ENCODE measurements at places on chromosomes 6 and 20.

- H3K4me1 ChIP-seq = peaks cover 53% of the 10 kb centered on the region
- DNase-seq = no peak
- peak overlapping the region; percentile 93 for H3K4me3 ChIP-seq
- peak overlapping the region; percentile 91 for H3K27ac ChIP-seq
- H3K36me3 ChIP-seq = peaks cover 35% of the 10 kb centered on the region
These were observed 724 bp upstream of the CUL7 start for GRCh38 chr6:43054206-43054943.

- no peak overlapping the region for H3K27ac ChIP-seq
- peaks cover 6% of the 10 kb centered on the region for H3K4me1 ChIP-seq
- no peak overlapping the region for H3K4me3 ChIP-seq
These were observed 123.0 kb downstream of the CD83 start for GRCh38 chr6:14240411-14241166.

DNA sequence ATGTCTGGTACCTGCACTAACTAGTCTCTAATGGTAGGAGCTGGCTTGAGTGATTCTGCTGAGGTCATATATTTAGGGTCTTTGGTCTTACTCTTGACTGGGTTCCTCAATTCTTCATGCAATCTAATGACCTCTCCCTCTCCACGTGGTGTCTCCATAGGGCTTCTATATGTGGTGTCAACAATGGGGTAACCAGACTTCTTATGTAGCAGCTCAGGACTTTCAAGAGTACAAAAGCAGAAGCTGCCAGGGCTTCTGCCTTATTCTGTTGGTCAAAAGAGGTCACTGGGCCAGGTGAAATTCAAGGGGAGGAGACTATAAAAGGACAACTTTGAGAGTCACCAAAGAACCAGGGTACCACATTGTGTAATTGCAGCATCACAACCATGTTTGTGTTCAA is 54.3 kb downstream of the NUS1 start:
- H3K4me1 ChIP-seq = no peaks in the 10 kb centered on the region
- no peaks in the 10 kb centered on the region for H3K36me3 ChIP-seq

DNA sequence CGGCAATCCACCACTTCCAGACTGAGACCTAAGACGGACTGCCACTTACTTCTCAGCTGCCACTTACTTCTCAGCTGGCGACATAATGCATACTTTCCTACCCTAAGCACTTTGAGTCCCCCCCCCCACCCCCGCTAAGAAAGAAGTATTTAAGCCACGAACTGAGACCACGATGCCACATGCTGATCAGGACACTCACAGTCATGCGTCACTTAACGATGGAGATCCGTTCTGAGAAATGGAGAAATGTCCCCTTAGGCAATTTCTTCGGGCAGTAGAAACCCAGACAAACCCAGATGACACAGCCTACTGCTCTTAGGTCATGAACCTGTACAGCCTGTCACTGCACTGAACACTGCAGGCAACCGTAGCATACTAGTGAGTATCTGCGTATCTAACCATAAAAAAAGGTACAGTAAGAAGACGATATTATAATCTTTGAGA is 690 bp downstream of the IFNGR1 start:
- peaks cover 62% of the 10 kb centered on the region for H3K4me1 ChIP-seq
- H3K4me3 ChIP-seq = peak overlapping the region; percentile 98
- no peaks in the 10 kb centered on the region for H3K27me3 ChIP-seq
- DNase-seq = peak; percentile 48
- peaks cover 13% of the 10 kb centered on the region for H3K36me3 ChIP-seq

- H3K36me3 ChIP-seq = no peaks in the 10 kb centered on the region
- no peak for DNase-seq
- H3K4me3 ChIP-seq = no peak overlapping the region
- no peaks in the 10 kb centered on the region for H3K27me3 ChIP-seq
- H3K27ac ChIP-seq = no peak overlapping the region
These were observed 24.7 kb upstream of the CRISP1 start for GRCh38 chr6:49890988-49891387.

- H3K36me3 ChIP-seq = peaks cover 10% of the 10 kb centered on the region
- no peak for DNase-seq
- H3K27me3 ChIP-seq = peaks cover 15% of the 10 kb centered on the region
- H3K4me1 ChIP-seq = peaks cover 14% of the 10 kb centered on the region
These were observed 3.4 kb upstream of the SIM1 start for GRCh38 chr6:100468016-100468622.

DNA sequence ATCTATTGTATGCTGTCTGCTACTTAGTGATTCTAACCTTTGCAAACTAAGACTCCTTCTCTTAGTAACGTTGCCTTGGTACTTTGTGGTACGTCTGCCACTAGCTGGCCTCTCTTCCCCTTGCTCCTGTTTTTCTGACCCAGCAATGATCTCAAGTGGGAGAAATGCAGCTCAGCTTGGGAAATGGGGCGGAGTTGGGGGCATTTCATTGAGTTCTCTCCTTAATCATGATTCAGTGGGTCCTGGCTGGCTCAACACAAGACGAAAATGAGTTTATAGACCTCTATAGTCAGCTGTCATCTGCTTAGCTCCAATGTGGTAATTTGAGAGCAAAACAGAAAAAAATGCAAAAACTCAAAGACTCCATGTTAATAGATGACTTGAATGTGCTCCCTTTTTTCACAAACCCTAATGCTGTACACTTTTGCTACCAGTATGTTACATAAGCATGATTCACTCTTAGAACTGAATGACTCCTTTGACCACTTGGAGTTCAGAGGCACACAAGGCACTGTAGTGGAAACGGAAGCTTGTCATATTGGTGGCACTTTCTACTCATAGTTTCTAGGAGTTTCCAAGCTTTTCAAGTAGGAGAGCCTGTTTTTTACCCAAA is 55.3 kb upstream of the SOX4 start:
- peaks cover 40% of the 10 kb centered on the region for H3K27me3 ChIP-seq
- H3K27ac ChIP-seq = no peak overlapping the region
- no peaks in the 10 kb centered on the region for H3K36me3 ChIP-seq
- no peak overlapping the region for H3K4me3 ChIP-seq
- no peaks in the 10 kb centered on the region for H3K4me1 ChIP-seq

- H3K36me3 ChIP-seq = peaks cover 2% of the 10 kb centered on the region
- peak overlapping the region; percentile 45 for H3K27ac ChIP-seq
- H3K27me3 ChIP-seq = no peaks in the 10 kb centered on the region
- peak overlapping the region; percentile 28 for H3K4me3 ChIP-seq
These were observed 7.5 kb downstream of the NOL4L start for GRCh38 chr20:32577657-32578056.

- no peak overlapping the region for H3K4me3 ChIP-seq
- no peaks in the 10 kb centered on the region for H3K36me3 ChIP-seq
- no peaks in the 10 kb centered on the region for H3K4me1 ChIP-seq
- peaks cover 39% of the 10 kb centered on the region for H3K27me3 ChIP-seq
- no peak overlapping the region for H3K27ac ChIP-seq
These were observed 98.0 kb upstream of the F13A1 start for GRCh38 chr6:6418421-6418820.

- DNase-seq = no peak
- no peaks in the 10 kb centered on the region for H3K4me1 ChIP-seq
- peaks cover 63% of the 10 kb centered on the region for H3K27me3 ChIP-seq
- no peak overlapping the region for H3K4me3 ChIP-seq
- no peak overlapping the region for H3K27ac ChIP-seq
- no peaks in the 10 kb centered on the region for H3K36me3 ChIP-seq
These were observed 62.2 kb downstream of the KCNB1 start for GRCh38 chr20:49420292-49420691.

GRCh38 chr20:62824476-62825332 is 7.9 kb downstream of the COL9A3 start:
- no peak overlapping the region for H3K27ac ChIP-seq
- peaks cover 10% of the 10 kb centered on the region for H3K27me3 ChIP-seq
- no peaks in the 10 kb centered on the region for H3K36me3 ChIP-seq
- H3K4me3 ChIP-seq = no peak overlapping the region

- H3K4me3 ChIP-seq = no peak overlapping the region
- H3K27me3 ChIP-seq = peaks cover 31% of the 10 kb centered on the region
- no peak for DNase-seq
- peaks cover 8% of the 10 kb centered on the region for H3K36me3 ChIP-seq
These were observed 4.7 kb upstream of the TBC1D32 start for GRCh38 chr6:121338956-121339355.

GRCh38 chr6:161265554-161265953 is 8.3 kb downstream of the AGPAT4 start:
- H3K27me3 ChIP-seq = no peaks in the 10 kb centered on the region
- peaks cover 11% of the 10 kb centered on the region for H3K4me1 ChIP-seq
- H3K36me3 ChIP-seq = peaks cover 8% of the 10 kb centered on the region
- no peak overlapping the region for H3K4me3 ChIP-seq

DNA sequence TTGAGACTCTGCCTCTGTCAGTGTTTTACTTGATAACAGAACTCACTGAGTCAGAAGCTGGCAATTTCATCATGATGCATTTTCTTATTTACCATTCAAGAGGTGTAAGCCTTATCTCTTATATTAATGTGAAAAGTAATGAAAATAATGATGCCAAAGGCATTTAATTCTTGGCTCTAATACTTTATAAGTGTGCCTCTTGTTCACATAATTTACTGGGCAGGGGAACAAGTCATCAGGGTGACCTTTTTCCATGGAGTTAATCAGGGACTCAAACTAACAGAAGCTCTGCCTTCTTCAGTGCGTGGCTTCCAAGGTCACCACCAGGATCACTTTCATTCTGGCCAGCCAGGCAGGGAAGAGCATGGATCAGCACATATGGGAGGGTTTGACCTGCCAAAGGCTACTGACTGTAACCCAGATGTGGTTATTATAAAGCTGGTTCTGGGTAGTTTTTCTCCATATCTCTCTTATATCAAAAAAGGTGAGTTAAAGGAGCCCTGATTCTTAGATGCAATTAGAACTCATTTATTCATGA is 5.2 kb upstream of the PLCB1 start:
- H3K4me1 ChIP-seq = peaks cover 6% of the 10 kb centered on the region
- H3K27ac ChIP-seq = no peak overlapping the region
- no peak overlapping the region for H3K4me3 ChIP-seq
- peaks cover 24% of the 10 kb centered on the region for H3K27me3 ChIP-seq

DNA sequence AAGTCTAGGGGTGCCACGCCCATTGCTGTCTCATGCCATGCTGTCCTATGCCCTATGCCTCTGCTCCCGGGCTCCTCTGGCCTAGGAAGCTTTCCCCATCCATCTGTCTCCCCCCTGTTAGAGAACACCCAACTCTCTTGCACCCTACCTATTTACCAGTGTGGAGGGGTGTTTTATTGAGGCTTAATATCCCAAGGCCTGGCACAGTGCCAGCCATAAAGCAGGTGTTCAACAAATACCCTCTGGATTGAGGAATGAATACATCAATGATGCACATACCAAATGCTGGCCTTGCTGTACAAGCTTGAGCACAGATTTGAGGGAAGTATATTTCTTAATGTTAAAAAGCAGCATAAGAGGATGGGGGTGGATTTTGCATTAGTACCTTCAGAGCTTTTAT is 38.3 kb downstream of the METTL24 start:
- no peaks in the 10 kb centered on the region for H3K4me1 ChIP-seq
- no peak for DNase-seq
- H3K27me3 ChIP-seq = no peaks in the 10 kb centered on the region
- H3K36me3 ChIP-seq = peaks cover 2% of the 10 kb centered on the region
- H3K27ac ChIP-seq = no peak overlapping the region

DNA sequence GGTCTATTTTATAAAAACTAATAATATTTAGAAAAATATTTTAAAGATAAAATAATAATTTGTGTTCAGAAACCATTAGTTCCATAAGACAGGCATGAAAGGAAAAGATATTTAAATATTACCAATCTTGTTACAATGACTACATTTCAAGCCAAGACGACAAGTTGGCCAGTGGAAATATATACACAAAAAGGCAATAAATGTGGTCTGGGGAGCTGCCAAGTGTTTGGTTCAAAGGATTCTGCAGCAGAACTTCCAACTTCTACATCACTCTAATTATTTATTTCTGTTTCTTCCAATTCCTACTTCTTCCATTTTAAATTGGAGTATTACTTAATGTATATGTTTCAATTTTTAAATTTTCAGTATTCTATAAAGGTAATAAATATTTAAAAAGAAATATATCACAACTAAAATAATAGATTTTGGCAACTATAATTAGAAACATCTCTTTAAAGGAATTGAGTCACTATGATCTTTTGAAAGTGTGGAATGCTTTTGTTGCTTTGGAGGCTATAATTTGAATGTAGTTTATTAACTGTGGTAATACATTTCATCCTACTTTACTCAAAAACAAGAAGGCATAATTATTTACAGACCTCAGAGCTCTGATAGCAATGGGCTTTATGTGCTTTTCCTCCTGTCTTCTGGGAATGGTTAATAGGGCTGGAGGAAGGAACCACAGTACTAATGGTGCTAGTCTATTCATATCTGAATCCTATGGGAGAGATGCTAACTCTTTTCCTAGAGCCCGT is 129.7 kb upstream of the FAM184A start:
- peaks cover 5% of the 10 kb centered on the region for H3K36me3 ChIP-seq
- no peak for DNase-seq
- H3K27ac ChIP-seq = no peak overlapping the region
- no peak overlapping the region for H3K4me3 ChIP-seq
- H3K4me1 ChIP-seq = no peaks in the 10 kb centered on the region
- no peaks in the 10 kb centered on the region for H3K27me3 ChIP-seq

GRCh38 chr20:4550740-4551139 is 171.0 kb upstream of the PRND start:
- H3K4me3 ChIP-seq = no peak overlapping the region
- DNase-seq = no peak
- H3K4me1 ChIP-seq = no peaks in the 10 kb centered on the region

- no peaks in the 10 kb centered on the region for H3K36me3 ChIP-seq
- H3K27me3 ChIP-seq = no peaks in the 10 kb centered on the region
- H3K4me1 ChIP-seq = no peaks in the 10 kb centered on the region
- DNase-seq = no peak
These were observed 210.3 kb downstream of the FOXA2 start for GRCh38 chr20:22374066-22374465.

- H3K27ac ChIP-seq = peak overlapping the region; percentile 82
- H3K4me3 ChIP-seq = peak overlapping the region; percentile 59
- no peaks in the 10 kb centered on the region for H3K36me3 ChIP-seq
- H3K4me1 ChIP-seq = peaks cover 18% of the 10 kb centered on the region
- H3K27me3 ChIP-seq = no peaks in the 10 kb centered on the region
- DNase-seq = no peak
These were observed 14.1 kb upstream of the TRIM26 start for GRCh38 chr6:30227242-30227722.

- no peaks in the 10 kb centered on the region for H3K27me3 ChIP-seq
- H3K4me1 ChIP-seq = peaks cover 9% of the 10 kb centered on the region
- H3K27ac ChIP-seq = no peak overlapping the region
- no peaks in the 10 kb centered on the region for H3K36me3 ChIP-seq
These were observed 212.8 kb upstream of the CST7 start for GRCh38 chr20:24736131-24736843.

GRCh38 chr6:118899948-118900347 is 6.0 kb downstream of the ASF1A start:
- H3K4me1 ChIP-seq = peaks cover 71% of the 10 kb centered on the region
- peak overlapping the region; percentile 29 for H3K4me3 ChIP-seq
- H3K27ac ChIP-seq = no peak overlapping the region

- H3K4me1 ChIP-seq = peaks cover 14% of the 10 kb centered on the region
- no peak for DNase-seq
- peaks cover 5% of the 10 kb centered on the region for H3K36me3 ChIP-seq
- no peak overlapping the region for H3K27ac ChIP-seq
These were observed 117.8 kb upstream of the FOXO3 start for GRCh38 chr6:108442770-108443520.

- H3K36me3 ChIP-seq = no peaks in the 10 kb centered on the region
- H3K27me3 ChIP-seq = peaks cover 60% of the 10 kb centered on the region
- no peak within 1 kb of the TSS for H3K27ac ChIP-seq
These were observed at the start of gene TMC2 for GRCh38 chr20:2536560-2536986. TMC2 (plus strand) TSS chr20:2536573; CDS start chr20:2536622, 49 bp downstream.
